ENCODE measurements at places on chromosomes 5 and 9.

DNA sequence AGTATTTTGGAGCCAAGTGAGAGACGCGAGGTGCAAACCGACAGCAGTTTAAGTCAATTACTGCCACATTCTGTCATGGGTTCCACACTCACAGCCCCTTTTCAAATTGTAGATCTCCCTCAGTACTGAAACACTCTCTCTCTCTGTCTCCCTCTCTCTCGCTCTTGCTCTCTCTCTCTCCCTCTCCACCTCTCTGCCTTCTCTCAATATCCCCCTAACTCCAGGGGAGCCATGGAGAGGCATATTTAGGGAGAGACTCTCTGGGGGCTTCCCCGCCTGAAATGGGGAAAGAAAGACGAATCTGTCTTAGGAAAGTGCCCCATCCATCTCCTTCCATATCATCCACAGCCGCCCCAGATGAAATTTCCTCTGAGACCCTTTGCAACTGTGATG, 1.6 kb downstream of the BRINP1 start:
- DNase-seq = no peak

DNA sequence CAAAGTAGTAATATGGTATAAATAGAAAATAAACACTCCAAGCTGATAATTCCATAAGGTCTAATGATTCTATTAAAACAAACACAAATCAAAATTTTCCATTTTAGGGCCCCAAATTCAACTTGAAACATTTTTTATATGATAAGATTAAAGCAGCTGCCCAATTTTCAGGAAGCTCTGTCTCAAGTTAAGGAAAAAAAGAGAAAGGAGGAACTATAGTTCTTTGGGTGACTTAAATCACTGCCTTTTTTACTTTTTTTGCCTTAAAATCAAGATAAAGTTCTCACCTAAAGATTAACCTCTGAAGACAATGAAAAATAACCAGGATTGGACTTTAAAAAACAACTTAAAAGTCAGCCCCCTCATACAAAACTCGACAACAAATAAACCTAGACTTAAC, 76.0 kb upstream of the IFNE start:
- no peak for DNase-seq

DNA sequence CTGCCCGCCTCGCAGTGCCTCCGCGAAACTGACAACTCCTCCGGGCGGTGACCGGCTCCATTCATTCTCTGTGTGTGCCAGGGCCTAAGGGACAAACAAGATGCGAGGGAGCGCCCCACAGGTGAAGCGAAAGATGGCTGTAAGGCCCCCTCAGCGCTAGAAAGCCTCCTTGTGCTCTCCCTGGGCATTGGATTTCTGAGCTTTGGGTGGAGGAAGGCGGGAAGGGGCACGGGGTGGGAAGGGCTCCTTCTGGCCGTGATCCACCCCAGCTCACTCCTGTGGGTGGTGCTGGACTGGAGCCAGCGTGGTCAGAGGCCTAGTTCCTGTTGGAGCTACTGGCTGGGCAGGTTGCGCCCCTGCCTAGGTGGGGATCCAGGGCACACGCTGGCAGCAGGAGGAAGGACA, 943 bp downstream of the GALNT12 start:
- DNase-seq = no peak

- no peak for DNase-seq
Measured at GRCh38 chr5:14410394-14411201, 171.0 kb upstream of the OTULINL start.

- DNase-seq = no peak
Measured at GRCh38 chr9:124624735-124624992, 117.5 kb upstream of the NR5A1 start.

DNA sequence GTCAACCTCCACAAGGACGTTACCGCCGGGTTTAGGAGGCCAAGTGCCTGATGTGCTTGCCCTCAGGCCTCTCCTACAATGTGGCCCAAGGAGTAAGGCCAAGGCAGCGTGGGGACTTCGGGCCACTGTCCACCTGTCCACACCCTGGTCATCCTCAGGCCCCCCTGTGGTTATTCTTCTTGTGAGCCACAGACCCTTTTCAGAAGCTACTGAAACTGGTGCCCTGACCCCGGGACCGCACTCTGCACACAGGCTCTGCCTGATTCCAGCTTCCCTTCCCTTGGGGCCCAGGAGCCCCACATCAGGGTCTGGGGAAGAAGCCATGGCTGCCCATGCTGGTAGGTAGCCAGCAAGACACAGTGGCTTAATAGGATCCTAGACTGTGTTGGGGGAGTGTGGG, 128.8 kb downstream of the OLFM1 start:
- DNase-seq = no peak

DNA sequence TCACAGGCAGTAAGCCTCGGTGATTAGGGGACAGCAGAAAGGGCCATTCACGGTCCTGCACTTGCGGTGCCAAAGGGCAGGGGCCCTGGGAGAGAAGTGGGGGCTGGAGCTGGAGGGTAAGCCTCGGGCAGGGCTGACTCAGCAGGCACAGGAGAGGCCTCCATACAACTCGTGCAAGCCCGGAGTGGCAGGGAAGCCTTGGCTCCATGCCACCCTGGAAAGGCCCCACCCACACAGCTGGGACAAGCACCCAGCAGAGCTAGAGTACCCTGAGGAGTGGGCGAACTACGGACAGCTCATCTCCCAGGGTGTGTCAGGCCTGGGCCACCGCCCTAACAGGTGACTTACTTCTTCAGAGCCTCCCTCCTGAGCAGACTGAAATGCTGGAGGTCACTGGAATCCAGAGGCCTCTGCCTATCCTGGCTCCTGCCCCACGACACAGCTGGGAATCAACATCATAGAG, 5.6 kb upstream of the CAMK2A start:
- DNase-seq = no peak

DNA sequence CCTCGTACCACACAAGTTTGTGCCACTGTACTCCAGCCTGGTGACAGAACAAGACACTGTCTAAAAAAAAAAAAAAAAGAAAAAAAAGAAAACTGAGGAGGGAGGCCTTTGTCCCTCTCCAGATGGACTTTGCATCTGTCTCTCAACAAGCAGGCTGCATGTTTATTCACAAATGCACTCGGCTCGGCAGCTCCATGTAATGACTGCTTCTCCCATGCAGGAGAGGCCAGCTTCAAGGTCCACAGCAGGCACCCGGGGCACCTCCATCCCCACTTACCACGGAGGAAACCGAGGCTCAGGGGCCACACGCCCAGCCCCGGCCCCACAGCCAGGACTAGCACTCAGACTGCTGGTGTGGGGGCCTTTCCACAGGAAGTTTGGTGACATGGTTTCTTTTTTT, 13.1 kb upstream of the NCS1 start:
- no peak for DNase-seq

GRCh38 chr9:86557918-86558317, 203.7 kb upstream of the TUT7 start:
- DNase-seq = no peak

DNA sequence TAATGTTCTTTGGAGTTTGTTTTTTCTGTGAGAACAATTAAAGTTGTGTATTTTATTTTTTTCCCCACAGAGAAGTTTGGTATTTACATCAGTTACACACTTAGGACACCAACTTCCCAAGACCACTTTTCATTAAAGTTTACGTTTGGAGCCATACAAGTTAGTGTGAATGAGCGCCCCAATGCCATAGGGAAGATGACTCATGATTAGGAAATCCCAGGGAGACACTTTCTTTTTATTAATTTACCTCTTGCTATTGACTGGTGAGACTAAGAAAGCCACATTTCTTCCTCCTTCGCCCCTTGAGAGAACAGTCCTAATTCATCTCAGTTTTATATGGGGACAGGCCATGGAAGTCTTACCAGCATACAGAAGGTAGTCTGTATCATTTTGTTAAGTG, 57.1 kb downstream of the EDIL3 start:
- DNase-seq = no peak

- DNase-seq = no peak
Measured at GRCh38 chr5:37979559-37979958, 139.7 kb upstream of the GDNF start.

DNA sequence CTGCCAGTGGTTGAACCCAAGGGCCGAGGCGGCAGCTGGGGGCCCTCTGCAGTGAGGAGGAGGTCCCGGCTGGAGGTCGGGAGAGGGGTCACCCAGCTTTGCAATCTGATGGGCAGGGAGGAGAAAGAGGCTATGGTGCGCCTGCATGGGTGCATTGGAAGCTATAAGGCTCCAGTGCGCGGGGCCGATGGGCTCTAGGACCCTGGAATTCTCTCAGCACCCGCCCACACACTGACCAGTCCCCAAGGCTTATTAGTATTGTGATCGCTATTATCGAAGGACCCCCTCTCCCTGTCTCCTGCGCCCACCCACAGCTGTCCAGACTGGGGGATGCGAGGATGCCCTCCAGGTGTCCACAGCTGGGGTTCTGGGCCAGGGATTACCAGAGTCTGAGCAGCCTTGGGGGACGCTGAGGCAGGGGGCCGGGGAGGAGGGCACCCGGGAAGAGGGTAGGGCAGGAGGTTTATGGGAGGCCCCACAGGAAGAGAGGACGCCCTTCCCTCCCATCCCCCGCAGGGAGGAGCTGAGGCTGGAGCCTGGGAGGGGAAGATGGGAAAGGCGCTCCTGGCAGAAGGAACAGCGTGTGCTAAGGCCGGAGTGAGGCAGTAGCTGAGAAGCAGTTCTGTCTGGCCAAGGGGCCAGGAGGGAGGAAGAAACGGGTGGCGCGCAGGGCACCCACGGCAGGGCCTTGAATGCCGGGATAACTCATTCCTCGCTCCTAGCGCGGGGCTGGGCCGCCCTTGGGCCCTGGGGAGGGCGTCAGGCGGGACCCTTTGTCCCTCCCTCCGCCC, 24.2 kb downstream of the C9orf50 start:
- DNase-seq = no peak

GRCh38 chr9:9625248-9625647, 987.6 kb downstream of the PTPRD start:
- no peak for DNase-seq

DNA sequence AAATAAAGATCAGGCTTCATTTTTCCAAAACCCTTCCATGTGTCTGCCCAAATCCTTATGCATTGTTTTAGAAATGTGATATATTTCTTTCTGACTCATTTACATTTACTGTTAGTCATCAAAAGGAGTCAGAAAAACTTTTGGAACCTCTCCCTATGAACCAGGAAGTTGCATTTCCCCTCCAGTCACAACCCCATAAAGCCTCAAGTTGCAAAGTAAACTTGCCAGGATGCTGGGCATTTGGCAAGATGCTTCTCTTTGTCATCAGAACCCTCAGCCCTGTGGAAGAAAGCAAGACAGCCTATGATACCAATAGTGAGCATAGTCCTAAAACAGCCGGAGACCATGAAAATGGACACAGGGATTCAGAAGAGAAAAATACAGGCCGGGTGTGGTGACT, 84.2 kb downstream of the MUSK start:
- no peak for DNase-seq

- DNase-seq = no peak
Measured at GRCh38 chr5:103454770-103455169, 107.8 kb downstream of the NUDT12 start.

DNA sequence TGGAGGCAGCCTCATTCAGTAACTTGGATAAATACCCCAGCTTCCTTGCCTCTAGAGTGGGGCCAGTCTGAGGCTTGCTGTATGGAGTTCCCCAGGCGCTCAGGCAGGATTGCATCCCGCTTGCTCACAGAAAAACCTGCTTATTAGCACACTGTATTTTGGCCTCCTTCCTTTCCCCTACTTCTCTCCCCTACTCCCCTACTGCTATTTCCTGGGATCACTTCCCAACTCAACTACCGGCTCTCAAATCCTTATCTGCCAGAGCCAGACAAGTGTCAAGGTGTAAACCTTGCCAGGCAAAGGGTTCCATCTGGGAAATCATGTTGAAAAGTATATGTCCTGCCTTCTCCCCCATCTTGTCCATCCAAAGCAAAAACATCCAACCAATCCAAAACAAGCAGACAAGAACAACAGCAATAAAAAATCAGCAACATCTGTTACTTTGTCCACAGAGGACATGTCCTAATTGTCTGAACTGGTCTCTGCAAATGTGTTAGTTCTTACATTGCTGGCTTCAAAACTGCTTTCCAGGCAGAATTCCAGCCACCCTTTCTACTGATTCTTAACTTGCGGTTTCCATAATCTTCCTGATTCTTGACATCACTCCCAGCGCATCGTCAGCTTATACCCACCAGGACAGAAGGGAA, 164.1 kb upstream of the SEMA6A start:
- DNase-seq = no peak

DNA sequence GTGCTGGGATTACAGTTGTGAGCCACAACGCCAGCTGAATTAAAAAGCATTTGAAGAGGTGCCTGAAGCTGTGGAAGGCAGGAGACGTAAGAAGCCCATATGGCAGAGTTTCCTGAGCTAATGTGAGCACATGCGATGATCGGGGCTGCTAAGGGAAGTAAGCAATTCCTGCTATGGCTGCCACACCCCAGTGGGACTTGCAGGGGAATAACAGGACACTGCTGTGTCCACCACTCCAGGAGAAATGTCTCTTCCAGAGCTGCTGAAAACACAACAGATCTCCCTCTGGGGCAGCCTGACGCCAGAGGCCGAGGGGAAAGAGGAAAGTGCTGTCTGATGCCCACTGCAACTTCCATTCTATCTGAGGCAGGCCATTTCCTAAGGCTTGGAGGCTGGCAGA, 46.2 kb upstream of the ANKRD55 start:
- no peak for DNase-seq

DNA sequence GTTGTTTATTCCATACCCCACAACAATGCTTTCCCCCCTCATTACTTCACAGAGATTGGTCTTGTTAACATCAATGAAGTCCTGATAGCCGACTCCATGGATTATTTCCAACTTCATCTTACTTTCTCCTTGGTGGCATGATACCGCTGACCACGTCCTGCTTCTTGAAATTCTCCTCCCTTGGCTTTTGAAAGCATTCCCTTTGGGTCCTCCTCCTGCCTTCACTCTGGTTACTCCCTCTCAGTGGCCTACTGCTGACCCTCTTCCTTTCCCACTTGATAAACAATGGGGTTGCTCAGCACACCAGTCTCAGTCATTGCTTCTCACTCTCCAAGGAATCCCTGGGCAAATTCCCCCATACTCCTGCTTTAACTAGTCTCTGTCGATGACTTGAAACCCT, 283.9 kb downstream of the SEC61B start:
- no peak for DNase-seq

- no peak for DNase-seq
Measured at GRCh38 chr5:155087036-155087435, 73.5 kb downstream of the KIF4B start.

DNA sequence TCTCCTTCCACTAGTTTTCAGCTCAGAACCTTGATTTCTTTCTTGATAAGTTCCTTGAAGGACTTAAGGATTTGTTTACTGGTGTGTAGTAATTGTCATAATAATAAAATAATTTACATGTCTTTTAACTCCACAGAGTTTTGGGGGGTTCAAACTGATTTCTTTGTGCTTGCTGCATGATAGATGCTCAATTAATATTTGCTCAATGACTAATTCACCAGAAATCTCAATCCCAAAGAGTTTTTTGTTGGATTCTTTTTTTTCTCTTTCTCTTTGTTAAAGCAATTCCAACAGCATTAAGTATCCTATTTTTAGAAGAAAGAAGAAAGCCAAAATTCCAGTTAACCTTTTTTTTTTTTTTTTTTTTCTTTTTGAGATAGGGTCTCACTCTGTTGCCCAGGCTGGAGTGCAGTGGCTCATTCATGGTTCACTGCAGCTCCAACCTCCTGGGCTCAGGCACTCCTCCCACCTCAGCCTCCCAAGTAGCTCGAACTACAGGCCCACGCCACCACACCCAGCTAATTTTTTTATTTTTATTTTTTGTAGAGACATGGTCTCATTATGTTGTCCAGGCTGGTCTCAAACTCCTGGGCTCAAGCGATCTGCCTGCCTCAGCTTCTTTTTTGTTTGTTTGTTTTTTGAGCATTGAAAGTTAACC, 10.8 kb downstream of the FAF2 start:
- no peak for DNase-seq

- DNase-seq = no peak
Measured at GRCh38 chr9:127825319-127826051, 22.8 kb downstream of the FPGS start.
